ENCODE measurements at places on chromosomes 2 and 18.

GRCh38 chr2:204722207-204722606, 176.9 kb downstream of the PARD3B start:
- no peak for DNase-seq

DNA sequence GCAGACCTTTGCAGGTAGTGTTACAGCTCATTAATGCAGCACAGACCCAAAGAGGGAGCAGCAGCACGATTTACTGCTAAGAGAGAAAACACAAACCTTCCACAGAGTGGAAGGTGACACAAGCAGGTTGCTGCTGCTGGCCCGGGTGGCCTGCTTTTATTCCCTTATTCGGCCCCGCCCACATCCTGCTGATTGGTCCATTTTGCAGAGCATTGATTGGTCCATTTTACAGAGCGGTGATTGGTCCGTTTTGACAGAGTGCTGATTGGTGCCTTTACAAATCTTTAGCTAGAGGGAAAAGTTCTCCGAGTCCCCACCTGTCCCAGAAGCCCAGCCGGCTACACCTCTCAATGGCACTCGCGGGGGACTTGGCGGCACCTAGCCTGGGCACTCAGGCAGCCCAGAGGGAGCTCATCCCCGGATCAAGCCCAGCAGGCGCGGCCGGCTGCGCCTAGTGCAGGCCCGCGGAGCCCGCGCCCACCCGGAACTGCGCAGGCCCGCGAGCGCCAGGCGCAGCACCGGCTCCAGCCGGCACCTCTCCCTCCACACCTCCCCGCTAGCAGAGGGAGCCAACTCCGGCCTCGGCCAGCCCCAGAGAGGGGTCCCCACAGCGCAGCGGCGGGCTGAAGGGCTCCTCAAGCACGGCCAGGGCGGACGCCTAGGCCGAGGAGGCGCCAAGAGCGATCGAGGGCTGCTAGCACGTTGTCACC, 825.6 kb upstream of the HS6ST1 start:
- DNase-seq, result no peak

DNA sequence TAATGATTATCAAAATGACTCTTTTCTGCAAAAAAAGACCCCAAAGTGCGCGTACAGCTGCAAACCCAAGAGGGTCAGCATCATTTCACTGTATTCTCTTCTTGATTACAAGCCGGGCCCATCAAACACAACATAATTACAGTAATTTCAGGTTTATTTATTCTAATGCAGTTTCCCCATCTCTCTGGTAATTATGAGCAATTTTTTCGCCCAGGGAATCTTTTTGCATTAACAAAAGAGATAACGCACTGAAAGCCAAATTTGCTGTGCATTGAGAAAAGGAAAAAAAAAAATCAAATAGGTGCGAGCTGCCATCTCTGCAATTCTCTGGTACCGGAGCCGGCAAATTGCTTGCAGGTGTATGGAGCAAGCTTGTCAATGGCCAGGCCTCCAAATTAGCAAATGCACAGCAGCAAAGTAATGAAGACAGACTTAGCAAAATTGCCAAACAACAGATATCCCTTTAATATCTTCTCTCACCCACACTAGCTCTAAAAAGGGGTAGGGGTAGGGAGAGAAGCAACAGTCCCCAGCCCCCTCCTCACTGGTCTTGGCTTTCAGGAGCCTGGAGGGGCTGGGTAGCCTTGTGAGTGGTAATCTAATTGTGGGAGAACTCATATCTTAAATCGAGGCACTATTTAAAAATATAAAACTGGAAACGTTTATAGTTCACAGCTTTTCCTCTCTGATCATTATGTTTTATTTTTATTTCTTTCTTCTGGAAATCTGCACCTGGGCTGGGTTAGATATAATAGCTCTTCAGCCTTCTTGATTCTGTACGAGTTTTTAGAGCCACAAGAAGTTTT, 6.7 kb downstream of the DLX1 start:
- peak; percentile 4 for DNase-seq

DNA sequence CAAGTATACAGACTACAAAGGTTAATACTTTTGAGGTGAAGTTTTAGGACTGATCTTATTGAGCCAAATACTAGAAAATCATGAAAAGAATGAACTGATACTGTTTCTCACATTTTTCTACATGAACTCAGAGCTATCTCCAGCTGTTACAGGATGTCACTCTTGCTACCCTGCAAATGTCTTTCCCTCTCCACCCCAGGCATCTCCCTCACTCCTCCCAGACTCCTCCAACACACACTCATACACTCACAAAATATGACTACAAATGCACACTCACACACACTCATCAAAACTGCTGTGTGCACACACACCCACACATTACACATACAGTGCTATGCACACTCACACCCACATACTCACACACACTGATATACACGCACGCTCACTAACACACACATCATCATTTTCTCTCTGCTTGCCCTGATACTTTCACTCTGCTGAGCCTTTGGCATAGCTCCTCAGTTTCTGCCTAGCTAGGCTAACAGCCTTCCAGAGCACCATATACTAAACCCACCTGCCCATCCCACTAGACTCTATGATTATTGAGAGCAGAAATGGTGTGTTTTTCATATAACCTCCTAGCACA, 273.3 kb downstream of the CD226 start:
- DNase-seq, result no peak

- no peak for DNase-seq
These were observed 547.1 kb upstream of the ZEB2 start for GRCh38 chr2:145066856-145067548.

GRCh38 chr18:22674272-22674671, 256.6 kb upstream of the CTAGE1 start:
- no peak for DNase-seq

Measured in neural progenitor cell (in vitro differentiated cells).